ENCODE measurements at places on chromosomes 7 and 10.

GRCh38 chr10:119165171-119166117, at the start of gene SFXN4:
Gene SFXN4 (minus strand): TSS chr10:119165714. CDS start chr10:119165647, 67 bp downstream.
- peak; percentile 82 for DNase-seq

DNA sequence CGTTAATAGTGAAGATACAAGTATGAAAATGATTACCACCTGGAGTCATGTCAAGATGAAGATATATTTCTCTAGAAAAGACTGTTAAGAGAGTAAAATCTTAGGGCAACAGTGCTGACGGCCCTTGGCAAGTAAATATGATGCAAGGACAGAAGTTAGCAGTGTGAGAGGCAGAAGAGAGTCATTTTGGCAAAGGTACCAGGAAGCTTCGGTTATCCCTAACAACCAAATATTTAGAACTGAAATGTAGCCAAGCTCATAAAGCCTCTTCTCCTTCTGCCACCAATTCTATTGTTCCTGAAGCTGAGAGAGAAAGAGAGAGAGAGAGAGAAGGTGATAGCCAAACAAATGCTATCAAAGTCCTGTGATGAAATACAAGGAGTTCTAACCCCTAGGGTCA, 109.6 kb downstream of the MACC1 start:
- no peak for DNase-seq

GRCh38 chr7:70762696-70763095, 369.2 kb upstream of the GALNT17 start:
- DNase-seq: peak; percentile 15

- no peak for DNase-seq
These were observed 51.9 kb downstream of the SORBS1 start for GRCh38 chr10:95509251-95509650.

DNA sequence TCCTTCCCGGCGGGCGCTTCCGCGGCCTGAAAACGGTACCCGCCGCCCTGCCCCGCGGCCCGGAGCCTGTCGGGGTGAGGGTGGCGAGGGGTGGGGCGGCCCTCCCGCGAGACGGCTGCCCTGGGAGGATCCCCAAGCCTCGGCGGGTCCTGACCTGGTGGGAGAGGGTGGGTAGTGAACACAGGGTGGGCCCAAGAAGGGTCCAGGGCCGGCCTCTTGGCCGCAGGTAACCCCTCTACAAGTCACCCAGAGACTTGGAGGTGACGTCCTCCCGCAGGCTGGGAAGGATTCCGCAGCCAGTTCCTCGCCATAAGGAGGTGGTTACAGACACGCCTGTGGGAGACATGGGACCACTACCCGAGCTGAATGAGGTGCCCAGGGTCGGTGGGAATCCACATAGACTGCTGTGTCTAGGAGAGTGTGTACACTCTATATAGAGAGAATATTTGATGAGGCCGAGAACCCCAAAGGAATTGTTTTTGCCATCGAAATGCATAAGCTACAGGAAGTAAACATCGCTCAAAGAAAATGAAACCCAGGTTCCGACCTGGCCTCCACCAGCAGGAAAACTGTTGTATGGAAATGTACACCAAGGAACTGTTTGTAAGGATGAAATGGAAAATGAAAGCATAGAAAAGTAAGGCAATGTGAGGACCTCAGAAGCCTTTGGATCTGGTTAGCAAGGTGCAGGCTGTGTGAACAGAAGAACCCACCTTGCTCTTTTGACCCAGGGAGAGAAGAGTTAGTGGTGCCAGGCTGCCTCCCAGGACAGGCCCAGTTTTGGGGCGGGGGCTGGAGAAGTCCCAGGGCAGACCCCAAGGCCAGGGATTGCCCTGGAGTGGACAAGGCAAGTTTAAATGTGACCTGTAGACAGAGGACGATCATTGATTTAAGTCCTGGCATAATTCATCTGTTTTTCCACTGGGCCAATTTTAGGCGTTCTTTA, 659 bp downstream of the OPTN start:
- peak; percentile 32 for DNase-seq

All from RPMI8226 (cell line).